ENCODE measurements at places on chromosomes 5 and 9.
A peak's percentile ranks its signal among the peaks of the same experiment; 100 is the strongest.

- no peak for DNase-seq
These were observed 11.8 kb downstream of the HNRNPAB start for GRCh38 chr5:178216088-178216534.

- DNase-seq: no peak
These were observed 56.3 kb upstream of the TBC1D9B start for GRCh38 chr5:179964015-179964414.

DNA sequence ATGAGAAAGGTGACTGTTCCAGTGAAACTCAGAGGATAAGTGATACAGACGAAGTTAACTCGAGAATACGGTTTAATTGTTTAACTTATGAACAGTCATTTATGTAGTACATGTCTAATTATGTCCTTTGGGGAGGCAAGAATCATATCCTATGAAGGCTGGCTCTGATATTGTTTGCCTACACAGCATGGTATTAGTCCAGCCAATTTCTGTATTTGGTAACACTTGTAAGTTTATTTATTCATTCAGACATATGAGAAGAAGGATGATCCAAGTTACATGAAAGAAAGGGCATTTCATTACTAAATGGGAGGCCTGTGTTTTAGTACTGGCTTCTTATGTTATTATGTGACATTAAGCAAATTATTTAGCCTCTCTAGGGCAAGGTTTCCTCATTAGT lies 199.7 kb downstream of the NNT start:
- no peak for DNase-seq

GRCh38 chr9:107632661-107633060 lies 143.1 kb upstream of the KLF4 start:
- no peak for DNase-seq

GRCh38 chr9:124038790-124039633 lies 27.4 kb downstream of the LHX2 start:
- DNase-seq: no peak

DNA sequence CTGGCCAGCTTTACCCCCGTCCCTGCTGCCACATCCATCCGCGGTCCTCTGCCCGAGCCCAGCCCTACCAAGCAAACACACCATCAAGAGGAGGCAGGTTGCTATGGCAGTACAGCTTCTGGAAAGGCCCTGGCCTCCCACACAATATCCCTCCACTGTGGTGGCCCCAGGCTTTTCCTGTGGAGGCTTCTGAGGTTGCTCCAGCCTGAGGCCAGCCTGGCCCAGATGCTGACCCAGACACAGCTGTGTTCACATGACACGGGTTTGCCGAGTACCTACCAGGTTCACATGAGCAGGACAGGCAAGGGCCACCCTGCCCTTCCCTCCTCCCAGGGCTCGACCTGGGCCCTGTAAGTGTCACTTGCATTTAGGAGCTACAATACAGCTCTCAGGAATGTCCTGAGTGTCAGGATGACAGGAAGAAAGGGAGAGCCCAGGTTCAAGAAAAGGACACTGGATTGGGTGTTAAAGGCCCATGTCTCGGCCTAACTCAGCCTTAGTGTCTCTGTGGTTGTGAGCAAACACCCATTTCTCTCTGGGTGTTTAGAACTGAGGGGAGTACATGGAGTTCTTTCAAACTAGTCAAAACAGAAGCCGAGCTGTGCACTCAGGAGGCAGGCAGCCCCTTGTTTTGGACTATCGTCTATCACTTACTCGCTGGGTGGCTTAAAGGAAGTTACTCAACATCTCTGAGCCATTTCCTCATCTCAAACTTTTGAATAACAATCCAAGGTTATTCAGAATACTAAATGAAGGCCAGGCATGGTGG lies 40.2 kb downstream of the NAIF1 start:
- DNase-seq: peak; percentile 67

GRCh38 chr5:139696894-139697658 lies 48.9 kb downstream of the CXXC5 start:
- DNase-seq: peak; percentile 22

DNA sequence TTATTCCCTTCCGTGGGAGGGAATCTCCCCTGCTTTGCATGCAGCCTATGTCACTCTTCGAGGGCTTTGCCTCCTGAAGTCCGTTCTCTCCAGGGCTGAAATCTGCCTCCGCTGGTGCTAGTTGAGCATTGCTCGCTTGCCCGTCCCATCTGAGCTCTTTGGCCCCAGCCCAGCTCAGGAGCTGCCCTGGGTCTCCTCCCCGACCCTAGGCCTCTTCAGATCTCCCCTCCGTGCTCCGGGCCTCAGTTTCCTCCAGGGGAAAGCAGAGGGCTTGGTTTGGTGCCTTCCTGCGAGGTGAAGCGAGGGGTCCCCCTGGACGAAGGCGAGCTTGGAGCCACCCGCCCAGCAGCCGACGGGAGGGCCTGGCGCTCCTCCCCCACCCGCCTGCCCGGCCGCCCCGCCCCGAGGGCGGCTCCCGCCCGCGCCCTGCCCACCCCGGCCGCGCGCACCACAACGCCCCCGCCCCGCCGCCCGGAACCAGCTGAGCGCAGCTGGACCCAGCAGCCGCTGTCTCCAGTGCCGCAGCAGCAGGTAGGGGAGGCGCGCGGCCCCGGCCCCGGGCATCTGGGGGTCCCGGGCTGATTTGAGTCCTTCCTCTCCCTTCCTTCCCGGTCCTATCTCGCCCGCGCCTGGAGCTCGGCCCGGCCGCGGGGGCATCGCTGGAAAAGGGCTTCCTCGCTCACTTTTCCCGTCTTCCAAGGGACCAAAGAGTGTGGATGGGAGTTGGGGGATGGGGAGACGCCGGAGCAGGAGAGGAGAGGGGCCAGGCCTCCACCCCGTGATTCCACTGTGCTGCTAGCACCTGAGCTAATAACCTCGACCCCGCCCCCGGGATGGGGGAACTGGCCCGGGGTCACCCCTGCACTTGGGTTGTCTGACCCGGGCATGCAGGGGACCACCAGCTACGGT lies at the start of gene GSN:
TSS of gene GSN (plus strand) at position 474 of the 909 bp plus-strand sequence. CDS start 33,810 bp downstream, outside the sequence.
- peak; percentile 57 for DNase-seq

DNA sequence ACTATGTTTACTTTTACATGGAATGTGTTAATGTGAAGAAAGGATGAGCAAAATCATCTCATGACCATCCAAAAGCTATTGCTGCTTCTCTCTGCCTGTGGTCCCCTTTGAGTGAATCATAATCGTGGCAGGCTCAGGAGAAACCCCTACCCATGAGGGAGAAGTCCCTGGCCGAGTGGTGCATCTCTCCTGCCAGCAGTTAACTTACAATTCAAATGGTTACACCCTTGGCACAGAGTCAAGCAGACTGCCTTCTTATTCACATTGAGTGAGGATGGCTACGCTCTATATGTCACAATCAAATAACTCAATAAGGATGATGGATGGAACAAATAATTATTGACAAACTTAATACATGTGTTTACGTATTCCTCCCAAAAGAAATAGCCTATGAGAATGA lies 179.1 kb downstream of the FGF1 start:
- DNase-seq: no peak

- DNase-seq: no peak
These were observed 179.0 kb upstream of the PITX1 start for GRCh38 chr5:135213027-135213386.

DNA sequence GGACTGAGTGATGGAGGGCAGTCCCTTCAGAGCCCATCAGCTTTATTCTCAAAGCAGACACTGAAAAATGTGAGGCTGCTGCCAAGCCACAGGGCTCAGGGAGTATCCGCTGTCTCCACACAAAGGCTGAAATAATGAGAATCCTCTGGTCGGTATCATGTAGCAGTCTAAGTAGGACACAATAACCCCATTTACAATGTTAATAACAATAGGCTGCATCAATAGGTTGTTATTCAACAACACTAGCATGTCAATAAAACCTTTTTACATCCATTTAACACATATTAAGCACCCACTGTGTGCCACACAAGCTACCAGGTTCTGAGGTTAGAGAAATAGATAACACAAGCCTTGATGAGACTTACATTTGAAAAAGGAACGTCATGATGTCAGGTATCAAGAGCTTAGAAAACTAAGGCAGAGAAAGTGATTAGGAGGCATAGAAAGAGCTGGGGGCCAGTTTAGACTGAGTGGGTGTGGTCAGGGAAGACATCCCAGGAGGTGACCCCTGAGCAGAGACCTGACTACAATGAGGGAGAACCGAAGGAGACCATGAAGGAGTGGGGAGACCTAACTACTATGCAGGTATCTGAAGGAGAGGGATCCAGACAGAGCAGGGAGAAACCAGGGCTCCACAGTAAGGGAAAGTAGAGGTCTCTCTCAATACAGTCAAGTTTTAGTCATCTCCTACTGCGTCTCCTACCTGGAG lies 140.1 kb upstream of the GRIA1 start:
- no peak for DNase-seq

GRCh38 chr5:111548992-111549649 lies 36.8 kb upstream of the STARD4 start:
- DNase-seq: no peak

DNA sequence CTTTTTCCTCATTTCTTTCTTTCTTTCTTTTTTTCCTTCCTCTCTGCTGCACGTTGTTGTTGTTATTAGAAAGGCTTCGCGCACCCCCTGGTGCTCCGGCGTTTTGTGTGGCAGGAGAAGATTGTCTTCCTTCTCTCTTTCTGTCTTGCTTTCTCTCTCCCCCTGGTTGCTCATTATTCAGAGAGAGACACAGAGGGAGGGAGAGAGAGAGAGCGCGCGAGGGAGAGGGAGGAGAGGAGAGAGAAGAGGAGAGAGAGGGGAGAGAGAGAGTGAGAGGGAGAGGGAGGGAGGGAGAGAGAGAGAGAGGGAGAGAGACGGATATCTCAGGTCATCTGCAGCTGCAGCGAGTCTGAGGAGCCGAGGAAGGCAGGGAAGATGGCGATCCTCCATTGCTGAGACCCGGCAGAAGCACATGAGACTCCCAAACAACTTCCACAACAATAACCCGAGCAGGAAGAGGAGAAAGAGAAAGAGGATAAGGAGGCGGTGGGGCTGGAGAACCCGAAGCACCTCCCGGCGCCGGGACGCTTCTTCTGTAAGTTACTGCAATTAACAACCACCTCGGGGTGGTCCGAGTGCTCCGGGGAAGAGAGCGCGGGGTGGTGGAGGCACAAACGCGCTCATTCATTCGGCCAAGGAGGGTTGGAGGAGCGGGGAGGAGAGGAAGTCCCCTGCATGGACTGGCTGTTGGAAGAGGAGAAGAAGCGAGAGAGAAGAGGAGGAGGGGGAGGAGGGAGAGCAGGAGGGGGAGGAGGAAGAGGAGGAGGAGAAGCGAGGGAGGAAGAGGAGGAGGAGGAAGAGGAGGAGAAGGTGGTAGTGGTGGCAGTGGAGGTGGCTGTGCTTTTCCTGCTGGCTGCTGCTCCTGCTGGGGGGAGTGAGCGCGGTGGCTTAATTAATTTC lies at the start of gene ZNF462:
TSS of gene ZNF462 (plus strand) at position 346 of the 900 bp plus-strand sequence. CDS start 60,218 bp downstream, outside the sequence.
- no peak for DNase-seq

DNA sequence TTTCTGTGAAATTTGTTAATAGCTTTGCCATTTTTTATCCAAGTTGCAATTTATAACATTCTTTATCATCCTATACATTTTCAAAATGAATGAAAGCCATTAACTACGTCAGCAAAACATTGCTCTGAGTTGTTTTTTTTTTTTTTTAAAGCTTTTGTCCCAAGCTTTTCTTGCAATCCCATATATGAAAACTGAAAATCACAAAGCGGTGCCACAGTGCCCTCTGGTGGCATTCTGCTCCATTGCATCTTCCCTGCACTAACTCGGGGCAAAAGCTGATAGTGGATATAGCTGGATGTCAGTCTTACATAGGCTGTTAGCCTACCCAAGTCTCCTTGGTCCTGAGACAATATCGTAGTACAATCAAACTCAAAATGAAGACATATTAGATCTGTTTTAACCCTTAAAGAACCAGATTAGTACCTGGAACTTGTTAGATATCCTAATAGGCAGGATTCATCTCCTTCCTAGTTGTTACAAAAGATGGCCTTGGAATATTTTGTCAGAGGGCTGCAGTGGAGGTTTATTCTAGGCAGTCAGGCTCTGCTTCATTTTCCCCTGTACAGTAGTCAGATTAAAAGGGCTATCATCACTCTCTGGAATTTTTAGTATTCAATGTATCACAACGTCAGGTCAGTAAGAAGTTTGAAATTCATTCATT lies 669.9 kb downstream of the PTPRD start:
- DNase-seq: peak; percentile 36

- DNase-seq: no peak
These were observed 150.7 kb downstream of the DMRT2 start for GRCh38 chr9:1200847-1201251.

- no peak for DNase-seq
These were observed 658.2 kb upstream of the DMAC1 start for GRCh38 chr9:8457816-8458215.

GRCh38 chr5:43685252-43685950 lies 82.4 kb downstream of the NNT start:
- no peak for DNase-seq

- DNase-seq: no peak
These were observed 24.0 kb downstream of the ADAMTSL2 start for GRCh38 chr9:133558191-133559126.

- no peak for DNase-seq
These were observed 109.0 kb downstream of the NXNL2 start for GRCh38 chr9:88643931-88644330.

DNA sequence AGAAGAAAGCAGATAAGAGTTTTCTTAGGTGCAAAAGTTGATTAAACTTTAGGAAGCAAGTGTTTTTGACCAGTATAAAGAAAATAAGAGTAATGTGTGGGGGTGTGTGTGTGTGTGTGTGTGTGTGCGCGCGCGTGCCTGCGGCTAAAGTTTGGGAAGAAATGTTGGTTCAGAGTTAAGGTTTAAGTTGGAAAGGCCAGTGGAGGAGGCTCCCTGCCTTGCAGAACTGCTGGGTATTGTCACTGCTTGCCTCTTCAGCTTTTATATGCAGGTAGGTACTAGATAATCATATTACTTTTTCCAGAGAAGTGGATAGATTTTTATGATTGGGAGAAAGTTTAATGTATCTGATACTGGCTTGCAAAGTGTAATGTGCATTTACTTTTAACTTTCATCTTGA lies 2.0 kb downstream of the PIK3R1 start:
- DNase-seq: no peak

GRCh38 chr9:6525326-6526045 lies 112.5 kb downstream of the UHRF2 start:
- no peak for DNase-seq

GRCh38 chr9:121026260-121026691 lies 23.8 kb downstream of the C5 start:
- no peak for DNase-seq

DNA sequence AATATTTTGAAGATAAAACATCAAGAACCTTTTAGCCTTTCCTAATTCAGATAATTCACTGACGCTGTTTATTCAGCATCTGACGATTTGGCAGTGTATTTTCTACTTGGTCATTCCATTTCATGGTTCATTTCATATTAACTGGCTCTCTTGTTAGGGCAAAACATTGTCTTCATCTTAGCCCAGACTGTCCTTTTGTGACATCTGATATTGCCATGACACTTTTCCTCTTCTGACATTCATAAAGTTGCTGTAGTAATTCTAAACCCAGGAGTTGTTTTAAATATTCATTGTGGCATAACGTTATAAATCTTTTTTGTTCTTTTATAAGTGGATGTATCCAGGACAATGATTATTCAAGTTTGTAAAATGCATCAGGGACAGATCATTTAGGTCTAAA lies 1.8 kb downstream of the SCAMP1 start:
- no peak for DNase-seq

GRCh38 chr9:20112205-20112783 lies 323.5 kb upstream of the SLC24A2 start:
- no peak for DNase-seq

Measured in CD4-positive, alpha-beta T cell treated with Interleukin-10 for 1 hour (primary cell).